AG08396 (cell line): ENCODE measurements at places on chromosomes 3 and 15.

- DNase-seq: no peak
These were observed 56.7 kb upstream of the LMCD1 start for GRCh38 chr3:8444883-8445282.

DNA sequence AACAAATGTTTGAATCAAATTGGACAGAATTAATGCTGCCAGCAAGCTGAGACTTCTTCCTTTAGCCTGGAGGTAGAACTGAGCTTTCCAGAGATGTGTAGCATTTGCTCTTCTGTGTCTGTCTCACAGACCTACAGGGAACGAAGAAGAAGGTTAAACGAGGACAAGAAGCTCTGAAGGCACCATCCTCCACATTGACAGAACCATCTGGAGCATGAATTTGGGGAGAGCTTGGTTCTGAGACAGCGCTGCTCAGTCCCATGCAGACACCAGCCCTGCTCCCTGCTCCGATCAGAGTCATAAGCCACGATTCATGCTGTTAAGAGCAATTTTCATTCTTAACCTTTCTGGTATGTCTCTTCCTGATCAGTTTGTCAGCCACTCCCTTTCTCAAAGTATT, 7.7 kb upstream of the KY start:
- no peak for DNase-seq

DNA sequence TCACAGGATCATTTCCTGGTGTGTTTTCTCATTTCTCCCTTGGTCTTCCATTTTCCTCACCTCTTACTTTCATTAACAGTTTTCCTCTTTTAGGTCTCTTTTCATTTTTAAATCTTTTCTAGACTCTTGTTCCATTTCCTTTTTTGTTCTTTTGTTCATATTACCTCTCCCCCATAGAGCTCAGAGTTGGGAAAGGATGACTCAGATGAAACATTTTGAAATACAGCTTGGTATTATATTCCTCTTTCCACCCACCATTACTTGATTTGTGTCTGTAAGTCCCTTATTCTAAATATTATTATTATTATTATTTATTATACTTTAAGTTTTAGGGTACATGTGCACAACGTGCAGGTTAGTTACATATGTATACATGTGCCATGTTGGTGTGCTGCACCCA, 153.1 kb downstream of the VGLL3 start:
- DNase-seq: no peak

- DNase-seq: peak; percentile 70
These were observed 550 bp downstream of the CCDC9B start for GRCh38 chr15:40340038-40340739.

GRCh38 chr3:132448216-132448961, 31.1 kb downstream of the DNAJC13 start:
- DNase-seq: no peak
